ENCODE measurements at places on chromosomes 11 and 22. TPM values are rescaled to one million over a fixed set of nuclear protein-coding genes. Genes with fewer than 3 reads are reported as not detected.

DNA sequence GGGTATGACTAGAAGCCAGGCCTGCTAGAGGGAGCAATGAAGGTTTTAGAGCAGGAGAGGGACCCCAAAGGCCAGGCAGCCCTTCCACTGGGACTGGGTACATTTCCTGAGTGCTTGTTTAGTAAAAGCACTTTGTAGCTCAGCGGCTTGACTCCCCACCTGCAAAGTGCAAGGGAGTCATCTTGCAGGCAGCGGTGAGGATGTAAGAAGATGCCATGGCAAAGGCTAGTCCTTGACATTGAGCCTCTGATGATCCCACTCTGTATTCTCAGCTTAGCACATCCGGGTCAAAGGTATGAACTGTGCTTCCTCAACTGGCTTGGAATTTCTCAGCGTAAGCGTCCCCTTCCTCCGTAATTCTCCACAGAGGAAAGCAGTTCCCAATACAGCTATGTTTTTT lies 3.1 kb upstream of the UBE2L3 start:
- DNase-seq, result no peak

DNA sequence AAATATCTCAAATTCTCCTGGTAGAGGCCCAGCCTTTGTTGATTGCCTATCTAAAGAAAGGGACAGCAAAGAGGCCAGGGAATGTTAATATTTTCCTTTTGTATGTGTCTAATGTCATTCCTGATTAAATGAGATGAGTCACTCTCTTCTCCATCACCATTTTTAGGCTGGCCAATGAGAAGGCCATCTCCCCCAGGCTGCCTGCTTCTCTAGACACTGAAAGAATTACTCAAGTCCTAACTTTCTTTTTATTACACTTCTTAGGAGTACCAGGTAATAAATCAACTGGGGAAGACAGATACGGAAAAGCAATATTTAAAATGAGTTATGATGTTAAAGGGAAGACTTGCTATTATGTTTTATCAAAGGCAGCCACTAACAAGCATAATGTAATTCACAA lies 259.2 kb upstream of the SORL1-AS1 start:
- no peak for DNase-seq

MMP8 gene
- polyA plus RNA-seq, result 0.04 TPM

DNA sequence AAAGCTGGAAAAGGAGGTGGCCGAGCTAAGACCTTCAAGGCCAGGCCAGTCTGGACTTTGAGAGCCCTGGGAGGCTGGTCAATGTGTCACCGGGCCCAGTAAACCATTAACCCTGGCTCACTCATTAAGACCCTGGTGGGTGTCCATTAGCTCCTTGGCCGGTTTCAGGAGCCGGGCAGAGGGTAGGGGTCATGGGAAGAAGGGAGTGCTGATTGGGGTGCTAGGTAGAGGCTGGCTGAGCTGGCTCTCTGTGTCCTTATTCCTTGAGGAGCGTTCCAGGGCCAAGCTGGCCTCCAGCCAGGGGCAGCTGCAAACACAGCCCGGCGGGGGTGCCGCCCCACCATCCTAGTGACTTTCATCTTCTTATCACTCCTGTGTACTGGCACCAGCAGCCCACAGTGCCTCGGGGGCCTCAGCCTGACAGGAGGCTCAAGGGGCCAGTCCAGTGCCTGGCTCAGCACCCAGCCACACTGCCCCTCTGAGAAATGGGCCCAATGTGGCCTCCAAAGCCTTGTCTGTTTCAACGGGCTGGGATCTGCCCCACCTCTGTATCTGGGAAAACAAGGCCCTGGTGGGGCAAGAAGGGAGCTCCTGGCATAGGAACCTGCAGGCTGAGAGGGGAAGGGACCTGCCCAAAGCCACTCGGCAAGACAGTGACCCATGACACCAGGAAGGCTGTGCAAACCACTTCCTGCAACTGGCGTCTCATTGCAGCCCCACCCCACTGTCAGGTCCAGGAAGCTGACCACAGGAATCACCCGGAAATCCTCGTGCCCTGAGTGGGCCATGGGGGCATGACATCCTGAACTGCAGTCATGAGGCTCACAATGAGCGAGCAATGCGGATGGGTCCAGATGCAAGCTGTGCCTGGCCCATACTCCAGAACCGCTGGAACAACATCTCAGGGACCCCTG lies 15.1 kb upstream of the RGL4 start:
- no peak for DNase-seq

GRCh38 chr11:44940835-44941234 lies 9.8 kb downstream of the TP53I11 start:
- DNase-seq, result no peak

IL10RA gene
- not detected for polyA plus RNA-seq

RNF141 gene
- 34.8 TPM for polyA plus RNA-seq

All from AG04450 (cell line).